Activated CD8-positive, alpha-beta T cell treated with anti-CD3 and anti-CD28 coated beads, Interleukin-2, amount 10 ng/mL, durations not matched to agents 7 days and 5 days (primary cell): ENCODE measurements at places on chromosomes 5 and 9. TPM values are rescaled to one million over a fixed set of nuclear protein-coding genes. Genes with fewer than 3 reads are reported as not detected.

- no peak for DNase-seq
These were observed 26.8 kb upstream of the PHF2 start for GRCh38 chr9:93549611-93550010.

DNA sequence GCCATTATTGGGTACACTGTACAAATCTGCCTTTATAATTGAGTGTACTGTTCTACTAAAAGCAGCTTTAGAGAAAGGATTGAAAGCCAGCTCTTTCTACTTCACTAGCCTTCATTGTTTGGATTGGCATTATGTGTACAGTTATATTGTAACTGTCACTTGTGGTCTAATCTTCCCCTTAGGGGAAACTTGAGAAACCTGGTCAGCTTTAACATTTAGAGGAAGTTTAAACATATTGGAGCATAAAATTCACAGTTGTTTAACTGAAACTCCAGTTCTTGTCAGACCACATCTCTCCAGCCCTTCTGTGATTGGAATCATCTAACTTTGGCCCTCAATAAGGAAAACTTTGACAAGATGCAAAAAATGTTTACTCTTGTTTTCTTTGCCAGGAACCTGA, 24.6 kb downstream of the PIK3R1 start:
- DNase-seq = no peak

- DNase-seq = peak; percentile 59
These were observed 5.3 kb upstream of the TRIM41 start for GRCh38 chr5:181217803-181218062.

DNA sequence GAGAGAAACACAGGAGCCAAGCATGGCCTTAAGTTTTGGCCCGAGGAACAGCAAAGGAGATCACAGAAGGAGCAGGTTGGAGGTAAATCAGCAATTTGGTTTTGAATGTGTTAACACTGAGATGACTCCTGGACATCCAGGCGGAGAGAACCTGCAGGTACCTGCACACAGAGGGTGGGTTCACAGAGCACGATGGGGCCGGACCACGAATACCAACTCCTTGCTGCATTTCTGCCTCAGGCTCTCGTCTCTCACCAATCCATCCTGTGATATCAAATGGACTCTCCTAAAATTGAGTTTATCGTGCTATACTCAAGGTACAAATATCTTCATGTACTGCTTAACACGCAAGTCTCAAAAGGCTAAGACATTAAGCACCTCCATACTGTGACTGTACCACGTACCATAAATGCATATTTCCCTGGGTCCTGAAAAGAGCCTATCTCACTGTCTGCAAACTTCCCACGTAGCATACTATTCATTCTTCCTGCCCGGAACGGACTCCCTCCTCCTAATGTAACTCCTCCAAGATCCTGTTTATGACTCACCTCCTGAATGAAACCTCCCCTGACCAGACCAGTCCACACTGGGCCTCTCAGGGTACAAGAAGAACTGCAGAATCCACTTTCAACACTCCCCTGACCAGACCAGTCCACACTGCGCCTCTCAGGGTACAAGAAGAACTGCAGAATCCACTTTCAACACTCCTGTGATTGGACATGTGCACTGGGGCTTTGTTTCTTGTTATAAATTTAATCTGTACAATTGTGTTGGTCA, 380.8 kb upstream of the RFX3 start:
- no peak for DNase-seq

DNA sequence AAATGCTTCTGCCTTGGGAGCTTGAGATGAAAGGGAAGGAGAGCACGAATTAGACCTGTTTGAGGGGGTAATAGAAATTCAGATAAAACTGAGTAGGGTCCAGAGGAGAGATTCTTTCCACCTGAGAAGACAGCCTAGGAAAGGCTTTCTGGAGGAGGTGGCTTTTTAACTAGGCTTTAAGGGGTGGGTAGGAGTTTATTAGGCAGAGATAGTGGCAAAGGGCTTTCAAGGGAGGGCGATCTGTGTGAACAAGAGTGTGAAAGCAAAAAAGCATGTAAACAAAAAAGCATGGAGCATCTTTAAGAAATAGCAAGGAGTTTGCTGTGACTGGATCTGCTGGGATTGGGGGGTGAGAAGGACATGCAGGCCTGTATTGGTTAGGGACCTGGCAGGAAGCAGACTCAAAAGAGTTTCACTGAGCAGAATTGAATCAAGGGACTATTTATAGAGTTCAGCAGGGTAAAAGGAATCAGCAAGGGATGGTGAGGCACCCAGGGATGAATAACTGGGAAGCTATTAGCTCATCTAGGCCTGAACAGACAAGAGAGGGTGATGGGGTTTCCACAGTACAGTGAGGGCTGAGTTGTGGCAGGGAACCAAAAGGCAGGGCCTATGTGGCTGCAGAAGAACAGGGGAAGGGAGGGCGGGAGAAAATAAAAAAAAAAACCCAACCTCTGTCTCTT, 18.8 kb downstream of the SLC1A1 start:
- no peak for DNase-seq

DNA sequence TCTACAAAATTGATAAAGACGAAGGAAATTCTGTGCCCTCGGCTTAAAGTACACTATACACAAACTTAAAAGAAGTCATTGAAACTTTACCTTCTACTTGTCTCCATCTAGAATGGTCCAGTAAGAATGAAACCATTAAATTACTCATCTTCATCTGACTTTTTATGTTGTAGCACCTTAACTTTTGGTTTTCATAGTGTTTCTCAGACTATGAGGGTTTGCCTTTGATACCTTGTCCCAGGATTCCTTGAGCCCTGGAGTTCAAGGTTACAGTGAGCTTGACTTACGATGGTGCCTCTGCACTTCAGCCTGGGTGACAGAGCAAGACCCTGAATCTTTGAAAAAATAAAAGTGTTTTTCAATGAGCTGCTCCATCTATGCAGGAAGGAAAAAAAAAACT, 132.2 kb downstream of the CDC42SE2 start:
- no peak for DNase-seq

DNA sequence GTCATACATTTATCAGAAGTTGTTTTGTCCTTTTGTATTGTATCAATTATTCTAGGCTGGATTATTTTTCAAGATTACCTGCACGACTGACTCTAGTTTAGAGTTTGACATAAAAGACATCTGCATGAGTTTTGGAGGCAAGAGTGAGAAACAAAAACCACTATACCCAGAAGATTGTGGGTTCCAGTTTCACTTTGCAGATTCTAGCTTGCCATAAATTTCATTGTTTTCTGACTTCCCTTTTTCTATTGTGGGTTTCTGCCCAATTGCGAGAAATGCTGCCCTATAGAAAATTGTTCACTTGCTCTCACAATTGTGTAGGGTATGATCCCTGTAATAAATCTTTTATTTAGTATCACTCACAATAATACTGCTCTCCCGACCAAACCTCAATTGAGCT, 1043.4 kb upstream of the CDH10 start:
- no peak for DNase-seq

DNA sequence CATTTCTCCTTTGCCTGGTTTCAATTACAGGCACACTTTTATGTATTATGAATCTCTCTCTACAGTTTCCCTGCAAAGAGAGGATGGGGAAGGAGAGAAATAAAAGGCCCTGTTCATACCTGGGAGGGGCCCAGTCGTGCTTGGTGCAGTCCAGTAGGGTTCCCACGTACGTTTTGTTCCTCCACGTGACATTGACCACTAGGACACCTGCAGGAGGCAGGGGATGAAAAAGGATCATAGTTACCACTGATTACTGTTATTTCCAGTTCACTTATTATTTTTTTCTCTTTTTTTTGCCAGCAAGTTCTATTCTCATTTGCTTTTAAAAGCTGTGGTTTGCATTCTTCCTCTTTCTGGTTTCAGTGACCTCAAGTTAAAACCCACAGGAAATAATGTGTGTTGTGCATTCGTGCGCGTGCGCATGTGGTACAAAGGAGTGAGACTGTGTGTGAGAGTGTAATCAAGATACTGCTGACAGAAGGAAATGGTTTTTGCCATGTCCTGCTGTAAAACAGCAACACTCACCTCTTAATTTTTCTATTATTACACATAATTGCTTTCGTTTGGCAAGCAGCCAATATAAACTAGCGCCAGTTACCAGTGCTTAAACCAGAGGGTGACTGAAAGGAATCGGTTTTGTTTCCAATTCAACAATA, 96.8 kb downstream of the ZNF608 start:
- DNase-seq = peak; percentile 85

DNA sequence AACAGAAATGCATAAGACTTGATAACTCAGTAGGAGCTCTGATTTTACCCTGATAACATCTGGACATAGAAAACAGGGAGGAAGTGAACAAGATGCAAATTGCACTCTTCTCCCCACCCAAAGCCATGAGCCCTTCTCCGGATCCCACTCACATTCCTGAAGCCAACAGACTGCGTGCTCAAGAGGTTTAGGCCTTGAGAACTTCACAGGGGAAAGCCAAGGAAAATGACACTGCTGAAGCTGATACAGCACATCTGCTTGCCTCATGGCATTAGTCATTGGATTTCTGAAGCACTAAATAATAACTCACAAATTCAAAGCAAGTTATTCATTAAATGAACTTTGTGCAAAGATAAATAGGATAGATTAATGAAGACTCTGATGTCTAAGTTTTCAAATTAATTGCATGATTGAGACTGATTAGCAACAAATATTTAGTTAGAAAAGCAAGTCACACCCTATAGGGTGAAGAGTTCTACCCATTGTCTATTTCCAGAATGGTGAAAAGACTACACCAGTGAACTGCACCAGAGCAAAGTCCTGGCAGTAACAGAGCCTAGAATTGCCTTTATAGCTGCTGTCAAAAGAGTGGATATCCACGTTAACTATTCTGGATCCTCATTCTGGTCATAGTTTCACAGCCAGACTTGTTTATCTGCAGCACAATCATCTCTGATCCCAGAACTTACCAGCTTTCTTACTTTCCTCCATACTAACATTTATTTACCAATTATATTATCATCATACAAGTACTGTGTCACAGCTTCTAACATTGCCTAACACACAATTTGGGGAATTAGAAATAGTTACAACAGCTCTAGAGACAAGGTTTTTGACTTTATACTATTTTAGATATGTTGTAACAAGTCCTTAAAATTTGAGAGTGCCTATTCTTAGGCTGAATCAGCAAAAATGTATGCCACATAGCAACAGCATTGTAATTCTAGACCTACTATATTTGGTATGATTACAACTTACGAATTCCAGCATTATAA, 432.1 kb upstream of the RGMB start:
- no peak for DNase-seq

- no peak for DNase-seq
These were observed 161.8 kb upstream of the IRX2 start for GRCh38 chr5:2913281-2913680.

GRCh38 chr5:38598994-38599617, 42.7 kb upstream of the LIFR start:
- DNase-seq = no peak

GRCh38 chr5:97071101-97071500, 71.3 kb downstream of the LIX1 start:
- DNase-seq = no peak

- DNase-seq = no peak
These were observed 15.0 kb downstream of the FAM193B start for GRCh38 chr5:177539411-177539810.

DNA sequence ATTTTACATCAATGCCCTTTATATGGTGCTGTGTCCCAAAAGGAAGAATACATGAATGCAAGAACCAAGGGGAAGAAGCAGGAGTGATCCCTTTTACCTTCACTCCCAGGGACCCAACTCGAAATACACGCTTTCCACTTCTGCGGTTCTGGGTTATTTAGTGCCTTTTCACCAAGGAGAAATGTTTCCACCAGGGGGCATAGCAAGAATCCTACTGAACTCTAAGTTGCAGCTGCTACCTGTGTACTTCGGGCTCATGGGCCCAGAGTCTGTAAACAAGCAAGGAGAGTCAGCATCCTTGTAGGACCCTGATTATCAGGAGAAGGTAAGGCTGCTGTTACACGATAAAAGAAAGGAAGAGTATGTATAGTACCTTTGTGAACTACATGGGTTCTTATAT, 45.7 kb downstream of the DPYSL3 start:
- DNase-seq = no peak

- no peak for DNase-seq
These were observed 146.3 kb upstream of the RASEF start for GRCh38 chr9:83209188-83209731.

GRCh38 chr9:108663422-108663821, 192.4 kb downstream of the ACTL7B start:
- DNase-seq = no peak

GRCh38 chr9:28234133-28234893, 661.0 kb upstream of the C9orf72 start:
- no peak for DNase-seq

OBP2A gene
- not detected for total RNA-seq

RNF224 gene
- total RNA-seq = not detected

SPINK13 gene
- total RNA-seq = not detected

GRM6 gene
- total RNA-seq = not detected

FBXO4 gene
- 11.6 TPM for total RNA-seq
